Stimulated activated CD8-positive, alpha-beta memory T cell treated with anti-CD3 and anti-CD28 coated beads, Interleukin-2, amount 100 ng/mL, for 48 hours (primary cell): ENCODE measurements at places on chromosomes 7 and 10.

DNA sequence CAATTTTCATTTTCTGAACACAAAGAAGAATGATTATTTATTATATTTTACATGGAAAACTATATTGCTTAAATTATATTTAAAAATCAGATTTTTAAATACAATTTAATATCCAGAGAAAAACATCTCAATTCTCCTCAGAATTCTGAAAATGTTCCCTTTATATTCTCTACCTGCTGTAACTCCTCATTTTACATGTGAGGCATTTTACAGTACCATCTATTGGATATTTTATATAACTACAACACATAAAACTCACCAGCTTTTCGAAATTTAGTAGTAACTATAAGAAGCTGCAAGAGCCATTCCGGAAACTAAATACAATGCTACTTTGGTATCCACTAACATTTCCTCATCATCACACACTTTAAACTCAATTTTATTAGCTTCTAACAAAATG, 264.6 kb downstream of the DGKB start:
- DNase-seq = no peak

DNA sequence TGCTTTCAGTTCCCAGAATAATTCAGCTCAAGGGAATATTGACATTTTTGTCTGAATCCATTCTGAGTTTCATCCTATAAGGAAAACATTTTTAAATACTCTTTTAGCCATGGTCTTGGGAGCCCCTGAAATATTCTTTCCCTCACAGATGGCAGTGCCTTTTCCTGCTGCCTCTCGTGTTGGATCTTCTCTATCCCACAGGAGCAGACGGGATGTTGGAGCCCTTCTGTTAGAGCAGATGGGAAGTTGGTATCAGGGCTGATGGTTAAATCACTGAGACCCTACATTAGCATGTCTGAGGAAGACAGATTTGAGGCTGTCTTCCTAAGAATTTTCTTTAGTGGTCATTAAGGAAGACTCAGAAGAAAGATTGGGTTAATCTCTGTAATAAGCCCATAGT, 737.8 kb downstream of the LRMDA start:
- no peak for DNase-seq

GRCh38 chr10:121662945-121663917, 65.0 kb upstream of the FGFR2 start:
- peak; percentile 3 for DNase-seq

GRCh38 chr7:80478683-80479082, 33.2 kb downstream of the GNAT3 start:
- DNase-seq = no peak

DNA sequence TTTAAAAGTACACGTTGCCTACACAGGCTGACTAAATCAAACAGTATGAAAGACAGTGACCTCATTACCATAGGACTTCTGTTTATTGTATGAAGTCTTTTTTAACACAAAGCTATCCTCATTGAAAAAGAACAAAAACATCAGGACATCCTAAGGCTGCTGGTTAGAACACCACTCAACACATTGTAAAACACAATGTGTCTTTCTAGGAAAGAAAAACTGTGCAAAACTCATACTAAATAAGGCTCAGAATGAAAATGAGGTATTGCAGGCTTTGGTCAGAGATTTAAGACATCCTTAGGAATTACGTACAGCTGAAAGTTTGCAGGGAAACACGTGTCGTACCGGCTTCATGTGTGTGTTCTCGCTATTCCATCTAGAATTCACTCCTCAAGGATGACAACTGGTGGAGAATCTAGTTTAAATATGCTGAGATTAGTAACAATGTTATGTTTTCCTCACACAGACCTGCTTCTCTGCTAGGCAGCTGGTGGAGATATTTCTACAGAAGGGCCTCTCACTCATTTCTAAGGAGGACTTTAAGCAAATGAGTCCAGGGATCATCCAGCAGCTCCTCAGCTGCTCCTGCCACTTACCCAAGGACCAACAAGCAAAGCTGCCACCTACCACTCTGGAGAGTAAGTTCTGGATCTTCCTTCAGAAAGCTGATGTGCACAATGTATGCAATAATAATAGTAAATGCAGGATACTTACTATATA, 29.3 kb downstream of the SLC39A12 start:
- no peak for DNase-seq

DNA sequence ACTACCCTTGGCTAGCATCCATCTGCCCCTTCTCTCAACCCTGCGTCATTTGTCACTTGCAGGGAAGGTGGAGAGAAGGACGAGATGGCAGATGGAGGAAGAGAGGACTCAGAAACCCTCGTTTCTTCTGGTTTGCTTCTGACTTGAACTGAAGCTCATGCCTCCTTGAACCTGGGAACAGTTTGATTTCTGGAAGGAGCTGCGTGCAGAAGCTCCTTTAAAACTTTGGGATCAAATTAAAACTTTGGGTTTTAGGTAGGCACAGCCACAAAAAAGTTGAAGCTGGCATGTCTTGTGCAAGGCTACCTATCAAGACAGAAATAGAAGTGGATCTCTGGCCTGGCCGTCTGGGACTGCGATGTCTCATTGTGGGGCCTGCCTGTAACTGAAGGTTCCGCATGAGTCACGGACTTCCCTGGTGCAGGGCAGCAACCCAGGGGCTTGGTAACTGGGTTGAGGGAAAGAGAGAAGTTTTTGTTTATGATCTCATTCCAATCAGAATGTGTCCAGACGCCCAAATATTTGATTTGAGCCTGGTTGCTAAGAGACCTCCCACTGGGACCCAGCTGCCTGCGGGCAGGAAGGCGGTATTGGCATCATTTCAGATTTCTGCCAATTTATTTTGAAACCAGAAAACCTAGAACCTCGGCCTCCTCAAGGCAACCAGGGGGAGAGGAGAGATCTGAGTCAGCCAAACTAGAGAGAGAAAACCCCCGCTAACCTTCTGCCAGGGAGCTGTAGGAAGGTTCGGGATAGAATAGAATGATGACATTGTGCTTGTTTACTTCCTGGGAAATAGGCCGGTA, 15.8 kb upstream of the CAMK1D start:
- peak; percentile 52 for DNase-seq

- no peak for DNase-seq
These were observed 94.5 kb downstream of the KIF20B start for GRCh38 chr10:89795840-89796239.

DNA sequence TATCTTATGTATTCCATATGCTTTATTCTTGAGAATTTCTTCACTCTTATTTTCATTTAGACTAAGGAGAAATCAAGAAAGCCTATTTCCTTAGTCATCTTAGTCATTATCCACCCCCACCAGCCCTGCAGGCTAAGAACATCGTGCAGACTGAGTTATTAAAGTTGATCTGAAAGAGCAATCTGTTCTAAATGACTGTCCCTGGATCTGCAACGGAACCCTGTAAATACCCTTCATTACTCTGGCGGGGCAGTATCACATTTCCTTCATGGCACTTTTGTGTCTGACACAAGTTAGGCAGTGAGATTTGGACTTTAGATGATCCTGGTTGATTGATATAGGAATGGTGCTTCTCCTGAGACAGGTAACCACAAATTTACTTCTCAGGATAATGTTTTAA, 3.5 kb upstream of the MYPN start:
- DNase-seq = no peak

- no peak for DNase-seq
These were observed 26.1 kb downstream of the ZFAND4 start for GRCh38 chr10:45646384-45647050.

GRCh38 chr7:96127746-96128145, 194.2 kb downstream of the SLC25A13 start:
- DNase-seq = no peak

DNA sequence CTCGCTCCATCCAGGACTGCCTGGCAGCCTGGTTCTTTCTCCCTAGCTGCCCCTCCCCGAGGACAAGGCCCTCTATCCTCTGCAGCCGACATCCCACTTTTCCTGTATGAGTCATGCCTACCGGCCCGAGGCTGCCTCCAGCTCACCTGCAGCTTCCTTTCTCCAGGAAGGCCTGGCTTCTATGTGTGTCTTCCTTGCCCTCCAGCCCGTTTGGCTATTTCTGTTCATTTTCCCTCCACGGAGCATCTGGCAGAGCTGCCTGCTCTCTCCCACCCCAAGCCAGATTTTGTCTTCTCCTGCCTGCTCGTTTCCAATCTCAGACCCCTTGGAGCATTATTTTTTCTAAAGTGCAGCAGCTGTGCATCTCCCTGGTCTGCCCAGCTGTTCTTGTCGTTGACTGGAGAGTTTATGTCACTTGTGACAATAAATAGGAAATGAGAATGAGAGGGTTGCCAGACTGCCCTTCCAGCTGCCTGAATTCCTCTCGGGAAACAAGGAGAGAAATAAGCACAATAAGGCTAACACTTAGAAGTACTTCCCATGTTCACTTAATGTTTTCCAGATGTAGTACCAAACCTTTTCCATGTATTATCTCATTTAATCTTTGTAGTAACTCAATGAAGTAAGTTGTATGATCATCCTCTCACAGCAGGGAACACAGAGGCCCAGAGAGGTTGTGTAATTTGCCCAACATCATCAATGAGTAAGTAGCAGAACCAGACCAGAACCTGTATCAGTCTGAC, 19.7 kb downstream of the UBTD1 start:
- DNase-seq = no peak

- DNase-seq = no peak
These were observed 83.3 kb downstream of the CUL2 start for GRCh38 chr10:35006836-35007235.

- DNase-seq = no peak
These were observed 91.0 kb downstream of the SEMA3D start for GRCh38 chr7:85095806-85096205.

DNA sequence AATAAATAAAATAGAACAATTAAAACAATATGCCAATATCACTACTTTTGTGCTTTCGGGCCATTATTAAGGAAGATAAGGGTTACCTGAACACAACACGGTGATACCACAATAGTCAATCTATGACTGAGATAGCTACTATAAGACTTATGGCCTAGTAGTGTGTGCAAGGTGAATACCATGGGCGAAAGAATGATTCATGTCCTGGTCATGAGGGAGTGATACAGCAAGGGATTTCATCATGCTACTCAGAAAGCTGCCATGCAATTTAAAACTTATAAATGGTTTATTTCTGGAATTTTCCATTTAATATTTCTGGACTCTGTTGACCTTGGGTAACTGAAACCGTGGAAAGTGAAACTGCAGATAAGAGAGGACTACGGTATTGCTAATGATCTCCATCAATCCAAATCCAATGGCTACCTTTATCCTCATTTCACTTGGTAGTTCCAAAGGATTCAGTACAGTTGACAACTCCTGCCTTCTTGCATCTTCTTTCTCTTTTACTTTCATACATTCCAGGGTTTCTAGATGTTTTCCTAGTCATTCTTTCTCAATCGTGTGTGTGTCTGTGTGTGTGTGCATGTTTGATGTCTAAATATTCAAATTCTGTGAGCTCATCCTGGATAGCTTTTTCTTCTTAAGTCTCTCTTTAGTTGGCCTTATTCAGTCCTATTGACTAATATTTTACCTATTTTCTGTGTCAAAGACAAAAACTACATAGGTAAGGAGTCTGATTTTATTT, 100.5 kb upstream of the MAGI2 start:
- no peak for DNase-seq

- DNase-seq = no peak
These were observed 112.8 kb upstream of the STEAP1B start for GRCh38 chr7:22612776-22613175.
